A549 (cell line): ENCODE measurements at places on chromosomes 16 and 17.

DNA sequence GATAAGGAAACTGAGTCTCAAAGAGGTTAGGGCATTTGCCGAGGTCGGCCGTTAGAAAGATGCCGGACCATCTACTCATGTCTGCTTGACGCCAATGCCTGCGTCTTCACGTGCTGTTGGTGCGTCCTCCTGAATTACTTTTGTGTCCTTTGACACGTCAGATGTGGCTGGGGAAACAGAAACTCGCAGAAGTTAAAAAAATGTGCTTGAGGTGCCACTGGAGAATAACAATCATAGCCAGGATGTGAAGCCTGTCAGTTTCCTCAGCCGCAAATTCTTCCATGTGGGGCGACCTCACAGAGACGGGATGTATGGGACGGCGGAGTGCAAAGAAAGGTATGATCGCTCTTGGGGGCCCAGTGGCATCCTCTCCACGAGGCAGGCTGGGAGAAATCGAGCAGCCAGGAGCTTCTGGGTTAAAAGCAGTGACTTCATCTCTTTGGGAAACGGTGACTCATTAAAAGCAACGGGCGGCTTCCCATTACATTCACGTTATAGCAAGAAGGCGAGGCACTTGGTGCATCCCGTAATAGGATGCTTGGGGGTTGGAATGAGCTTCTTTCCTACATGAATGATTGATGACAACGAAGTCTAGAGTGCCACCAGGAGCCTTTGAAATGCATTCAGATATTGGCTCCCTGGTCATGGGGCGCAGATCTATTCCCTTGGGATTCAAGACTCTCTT is 67.8 kb downstream of the BMERB1 start:
- DNase-seq: peak; percentile 94

- peak; percentile 40 for DNase-seq
These were observed 186.5 kb downstream of the STX8 start for GRCh38 chr17:9389111-9389527.

DNA sequence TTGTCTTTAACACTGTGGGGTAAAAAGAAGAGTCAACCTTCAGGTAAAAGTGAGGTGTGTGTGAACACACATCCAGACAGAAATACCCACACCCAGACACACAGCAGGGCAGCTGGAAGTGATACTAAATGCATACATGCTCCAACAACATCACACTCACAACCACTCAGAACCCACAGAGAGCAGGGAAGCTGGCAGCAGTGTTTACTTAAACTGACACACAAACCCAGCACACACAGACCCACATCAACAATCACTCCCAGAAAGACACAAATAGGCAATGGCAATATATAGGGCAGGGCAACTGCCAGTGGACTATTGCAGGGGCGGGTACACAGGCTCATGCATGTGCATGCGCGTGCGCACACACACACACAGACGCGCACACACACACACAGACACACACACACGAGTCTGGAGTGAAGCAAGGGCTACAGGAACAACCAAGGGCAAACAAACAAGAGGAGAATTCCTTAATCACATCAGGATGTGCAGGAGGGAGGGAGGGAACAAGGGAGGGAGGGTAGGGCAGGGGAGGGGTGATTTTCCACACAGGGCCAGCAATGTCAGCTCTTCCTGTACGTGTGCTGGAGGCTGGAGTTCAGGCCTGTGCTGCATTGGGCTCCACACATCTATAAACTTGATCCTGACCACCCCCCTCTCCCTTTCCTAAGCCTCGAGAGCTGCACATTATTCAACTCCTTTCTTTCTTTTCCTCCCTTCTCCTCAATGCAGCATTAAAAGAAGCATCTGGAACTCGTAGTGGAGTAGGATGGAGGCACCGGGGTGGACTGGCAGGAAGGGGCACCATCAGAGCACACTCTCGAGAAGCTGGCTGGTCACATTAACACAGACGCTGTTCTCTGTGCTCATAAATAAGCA is 30.1 kb downstream of the HIC1 start:
- peak; percentile 67 for DNase-seq

DNA sequence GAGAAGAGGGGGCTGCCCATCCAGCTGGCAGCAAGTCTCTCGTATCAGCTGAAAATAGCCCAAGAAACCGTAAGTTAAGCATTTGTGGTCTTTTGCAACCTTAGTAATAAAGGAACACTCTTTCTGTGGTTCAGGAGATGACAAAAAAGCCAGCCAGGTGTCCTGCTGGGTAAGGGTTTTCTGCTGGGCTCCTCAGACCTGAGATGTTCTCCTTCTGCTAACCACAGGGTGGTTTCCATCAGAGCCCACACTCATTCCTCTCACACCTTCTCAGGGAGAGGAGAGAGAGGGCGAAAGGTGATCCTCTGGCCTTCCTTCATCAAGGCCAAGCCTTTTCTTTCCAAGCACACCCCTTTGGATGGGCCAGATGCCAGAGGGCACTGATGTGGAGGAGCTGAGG is 70.7 kb downstream of the TEX14 start:
- DNase-seq: no peak

DNA sequence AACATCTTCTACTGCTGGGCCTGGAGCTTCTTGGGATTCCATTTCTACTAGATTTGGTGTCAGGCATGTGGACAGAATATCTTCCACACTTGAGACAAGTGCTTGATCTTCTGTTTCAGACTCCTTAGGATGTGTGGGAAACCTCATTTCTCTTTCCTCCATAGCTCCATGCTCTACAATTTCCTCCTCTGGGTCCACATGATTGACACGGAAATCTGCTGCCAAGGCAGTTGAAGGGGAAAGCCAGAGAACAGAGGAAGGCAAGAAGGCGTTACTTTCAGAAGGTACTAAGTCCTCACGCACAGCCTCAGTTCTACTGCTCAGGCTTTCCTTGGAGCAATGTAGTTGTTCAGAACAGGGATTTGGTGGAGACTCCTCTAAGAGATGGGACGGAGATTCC is 6.6 kb downstream of the SPAG5 start:
- no peak for DNase-seq

DNA sequence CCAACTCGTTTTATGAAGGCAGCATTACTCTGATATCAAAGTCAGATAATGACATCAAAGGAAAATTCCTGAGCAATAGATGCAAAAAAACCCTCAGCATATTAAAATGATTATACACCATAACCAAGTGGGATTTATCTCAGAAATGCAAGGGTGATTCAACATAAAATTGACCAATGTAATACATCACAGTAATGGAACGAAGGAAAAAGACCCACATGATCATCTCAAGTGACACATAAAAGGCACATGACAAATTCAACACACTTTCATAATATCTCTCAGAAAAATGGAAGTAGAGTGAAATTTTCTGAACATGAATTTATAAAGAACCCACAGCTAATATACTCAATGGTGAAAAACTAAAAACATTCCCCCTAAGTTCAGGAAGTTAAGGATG is 118.8 kb downstream of the ITFG1 start:
- no peak for DNase-seq
